ENCODE measurements at places on chromosomes 4 and X.

DNA sequence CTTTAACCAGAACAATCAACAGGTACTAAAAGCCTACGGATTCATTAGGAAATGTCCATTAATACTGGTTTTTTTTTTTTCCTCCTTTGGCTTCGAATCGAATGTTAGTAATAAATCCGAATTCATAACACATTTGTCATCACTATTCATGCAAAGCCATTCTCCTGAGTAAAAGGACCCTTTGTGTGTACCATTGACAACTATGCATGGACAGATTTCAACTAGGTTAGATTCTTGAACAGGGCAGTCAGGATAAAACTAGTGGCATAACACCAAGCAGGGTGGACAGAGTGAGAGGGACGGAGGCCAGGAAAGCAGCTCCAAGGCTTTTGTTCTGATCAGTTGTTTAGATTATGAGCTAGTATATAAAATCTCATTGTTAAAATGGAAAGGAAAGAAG lies 1722.0 kb upstream of the TENM3 start:
- DNase-seq: no peak

DNA sequence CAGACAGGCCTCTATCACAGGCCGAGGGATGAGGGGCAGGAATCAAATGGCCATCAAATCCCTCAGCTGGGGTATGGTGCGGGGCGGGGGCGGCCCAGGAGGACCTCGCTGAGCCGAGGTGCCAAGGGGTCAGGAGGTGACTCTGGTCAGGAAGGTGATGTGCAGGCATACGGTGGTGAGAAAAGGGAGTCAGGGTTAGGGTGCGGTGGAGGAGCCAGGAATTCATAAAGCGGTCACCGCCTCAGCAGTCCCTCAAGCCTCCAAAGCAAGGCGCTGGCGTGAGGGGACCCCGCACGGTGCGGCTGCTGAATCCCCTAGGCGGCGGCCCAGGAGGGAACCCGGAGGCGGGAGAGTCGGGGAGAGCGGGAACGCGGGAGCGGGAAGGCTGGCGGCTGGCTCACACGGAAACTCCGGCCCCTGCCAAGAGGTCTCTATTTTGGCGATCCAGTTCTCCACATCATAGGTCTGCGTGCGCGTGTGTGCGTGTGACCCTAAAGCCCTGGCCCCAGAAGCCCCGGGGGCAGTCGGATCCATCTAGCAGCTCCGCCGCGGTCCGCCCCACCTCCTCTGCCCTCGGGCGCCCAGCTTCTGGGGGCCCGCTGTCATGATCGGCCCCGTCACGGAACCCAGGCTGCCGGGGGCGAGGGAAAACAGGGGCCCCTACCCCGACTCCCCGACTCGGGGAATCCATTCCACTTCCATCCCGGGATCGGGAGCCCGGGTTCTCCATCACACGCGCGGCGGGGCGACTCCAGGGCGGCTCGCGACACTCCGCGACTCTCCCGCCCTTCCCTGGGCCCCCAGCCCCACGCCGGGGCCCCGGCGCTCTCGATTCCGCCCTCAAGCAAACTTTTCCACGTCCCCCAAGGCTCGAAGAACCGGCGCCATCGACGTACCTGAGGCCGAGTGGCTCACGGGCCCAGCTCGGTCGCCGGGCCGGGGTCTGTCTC lies 593 bp downstream of the ELF4 start:
- DNase-seq: no peak

- DNase-seq: no peak
Measured at GRCh38 chr4:104641418-104641817, 146.7 kb upstream of the CXXC4 start.

GRCh38 chr4:166366012-166366411 lies 493.0 kb downstream of the TLL1 start:
- no peak for DNase-seq

GRCh38 chr4:38610966-38611431 lies 53.0 kb upstream of the KLF3 start:
- peak; percentile 61 for DNase-seq

DNA sequence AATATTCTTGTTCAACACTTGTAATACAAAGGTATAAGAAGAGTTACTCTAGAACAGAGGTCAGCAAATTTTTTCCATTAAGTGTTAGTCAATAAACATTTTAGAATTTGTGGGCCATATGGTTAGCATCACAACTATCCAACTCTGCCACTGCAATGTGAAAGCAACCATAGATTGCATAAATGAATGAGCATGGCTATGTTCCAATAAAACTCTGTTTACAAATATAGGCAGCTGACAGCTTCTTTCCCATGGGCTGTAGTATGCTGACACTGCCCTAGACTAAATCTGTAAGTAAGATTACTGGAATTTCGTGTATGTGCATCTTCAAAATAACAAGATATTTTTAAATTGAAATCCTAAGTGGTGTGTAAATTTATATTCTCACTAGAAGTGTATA lies 73.7 kb downstream of the GABRA2 start:
- DNase-seq: no peak

- DNase-seq: no peak
Measured at GRCh38 chr4:109675181-109675580, 28.1 kb downstream of the CASP6 start.

GRCh38 chrX:119816300-119816699 lies 24.9 kb upstream of the RPL39 start:
- no peak for DNase-seq

DNA sequence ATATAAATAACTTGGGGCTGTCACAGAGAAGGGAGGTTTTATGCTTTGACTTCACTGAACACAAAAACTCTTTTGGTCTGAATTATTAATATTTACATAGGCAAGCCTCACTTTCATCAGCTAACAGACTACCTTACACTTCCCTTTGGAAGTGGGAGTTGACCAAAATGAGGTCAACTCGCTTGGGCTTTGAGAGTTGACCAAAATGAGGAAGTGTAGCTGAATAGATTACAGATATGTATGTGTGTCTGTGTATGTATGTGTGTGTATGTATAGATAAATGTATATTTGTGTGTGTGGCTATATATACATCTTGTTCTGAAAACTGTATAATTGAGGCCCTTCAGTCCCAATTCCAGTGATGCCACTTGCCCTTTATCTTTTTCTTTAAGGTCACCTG lies 113.3 kb upstream of the IL13RA1 start:
- no peak for DNase-seq

GRCh38 chr4:93814722-93815121 lies 13.8 kb upstream of the ATOH1 start:
- peak; percentile 27 for DNase-seq

GRCh38 chr4:3387943-3388361 lies 53.8 kb upstream of the HGFAC start:
- peak; percentile 67 for DNase-seq

GRCh38 chr4:27005905-27006590 lies 145.4 kb downstream of the STIM2 start:
- no peak for DNase-seq

DNA sequence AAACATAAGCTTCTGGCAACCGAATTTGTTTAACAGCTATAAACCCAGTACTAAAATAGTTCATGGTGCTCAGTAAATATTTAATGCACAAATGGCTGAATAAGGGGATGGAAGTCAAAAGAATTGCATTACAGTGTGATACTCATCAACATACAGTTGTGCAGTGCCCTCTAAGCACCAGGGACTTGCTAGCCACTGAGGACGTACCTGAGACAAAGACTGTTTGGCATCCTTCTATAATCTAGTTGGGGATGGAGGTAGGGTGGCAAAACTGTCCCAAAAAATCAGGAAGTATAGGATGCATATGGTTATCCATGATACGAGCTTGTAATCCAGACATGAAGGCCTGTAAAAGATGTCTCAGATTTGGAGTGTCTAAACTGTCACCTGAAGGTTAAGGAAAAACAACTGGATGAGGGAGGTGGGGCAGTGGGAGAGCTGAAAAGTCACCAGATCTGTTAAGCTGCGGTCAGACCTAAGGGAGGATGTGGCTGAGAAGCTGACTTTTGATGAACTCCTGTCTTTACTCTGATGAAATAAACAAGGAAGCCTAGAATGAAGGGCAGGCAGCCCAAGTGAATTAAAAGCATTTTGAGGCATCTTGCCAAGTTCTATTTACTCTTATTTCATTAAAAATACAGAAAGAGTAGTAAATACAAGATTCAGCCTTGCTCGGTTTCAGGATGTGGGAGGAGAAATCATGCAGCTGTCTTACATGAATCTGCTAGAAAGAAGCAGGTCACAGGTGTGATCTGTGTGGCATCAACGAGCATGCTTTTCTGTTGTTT lies 12.0 kb upstream of the CD38 start:
- no peak for DNase-seq

GRCh38 chrX:108361316-108361715 lies 76.9 kb downstream of the COL4A6 start:
- no peak for DNase-seq

- DNase-seq: peak; percentile 62
Measured at GRCh38 chr4:169993531-169993930, 32.7 kb downstream of the MFAP3L start.

DNA sequence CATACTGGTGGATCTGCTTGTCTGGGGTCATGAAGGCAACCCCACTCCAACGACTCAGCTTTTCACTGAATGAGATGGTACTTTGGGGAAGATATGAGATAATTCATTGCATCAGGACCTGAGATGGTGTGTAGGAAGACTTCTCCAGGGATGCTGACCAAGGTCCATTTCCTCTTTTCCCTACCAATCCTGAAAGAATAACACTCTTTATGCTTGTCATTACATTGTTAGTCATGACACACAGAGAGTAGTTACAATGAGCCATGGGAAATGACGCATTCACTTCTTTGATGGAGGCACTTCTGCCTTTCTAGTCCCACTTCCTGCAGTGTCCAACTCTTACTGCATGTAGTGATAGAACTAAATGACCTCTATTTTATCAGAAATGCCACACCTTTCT lies 58.6 kb downstream of the AREG start:
- no peak for DNase-seq

DNA sequence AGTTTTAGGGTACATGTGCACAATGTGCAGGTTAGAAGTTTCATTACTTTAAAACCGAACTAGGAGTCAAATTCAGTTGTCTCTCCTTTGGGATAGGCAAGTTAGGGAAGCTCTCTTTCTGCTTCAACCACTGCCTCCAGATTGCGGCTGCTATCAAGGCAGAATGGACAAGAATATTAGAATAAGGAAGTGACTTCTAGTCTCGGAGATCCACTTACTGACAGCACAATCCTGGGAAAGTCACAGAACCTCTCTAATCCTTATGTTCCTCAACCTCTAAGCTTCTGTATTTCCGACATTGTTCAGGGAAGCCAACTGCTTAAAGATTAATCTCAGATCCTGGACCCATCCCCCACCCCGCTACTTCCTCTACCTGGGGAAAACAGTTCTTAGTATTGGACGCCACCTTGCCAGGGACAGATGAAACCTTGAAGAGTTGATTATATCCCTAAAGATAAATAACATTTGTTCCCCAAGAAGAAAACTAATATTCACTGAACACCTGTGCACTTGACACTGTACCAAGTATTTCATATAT lies 2.1 kb downstream of the NUP62CL start:
- no peak for DNase-seq

DNA sequence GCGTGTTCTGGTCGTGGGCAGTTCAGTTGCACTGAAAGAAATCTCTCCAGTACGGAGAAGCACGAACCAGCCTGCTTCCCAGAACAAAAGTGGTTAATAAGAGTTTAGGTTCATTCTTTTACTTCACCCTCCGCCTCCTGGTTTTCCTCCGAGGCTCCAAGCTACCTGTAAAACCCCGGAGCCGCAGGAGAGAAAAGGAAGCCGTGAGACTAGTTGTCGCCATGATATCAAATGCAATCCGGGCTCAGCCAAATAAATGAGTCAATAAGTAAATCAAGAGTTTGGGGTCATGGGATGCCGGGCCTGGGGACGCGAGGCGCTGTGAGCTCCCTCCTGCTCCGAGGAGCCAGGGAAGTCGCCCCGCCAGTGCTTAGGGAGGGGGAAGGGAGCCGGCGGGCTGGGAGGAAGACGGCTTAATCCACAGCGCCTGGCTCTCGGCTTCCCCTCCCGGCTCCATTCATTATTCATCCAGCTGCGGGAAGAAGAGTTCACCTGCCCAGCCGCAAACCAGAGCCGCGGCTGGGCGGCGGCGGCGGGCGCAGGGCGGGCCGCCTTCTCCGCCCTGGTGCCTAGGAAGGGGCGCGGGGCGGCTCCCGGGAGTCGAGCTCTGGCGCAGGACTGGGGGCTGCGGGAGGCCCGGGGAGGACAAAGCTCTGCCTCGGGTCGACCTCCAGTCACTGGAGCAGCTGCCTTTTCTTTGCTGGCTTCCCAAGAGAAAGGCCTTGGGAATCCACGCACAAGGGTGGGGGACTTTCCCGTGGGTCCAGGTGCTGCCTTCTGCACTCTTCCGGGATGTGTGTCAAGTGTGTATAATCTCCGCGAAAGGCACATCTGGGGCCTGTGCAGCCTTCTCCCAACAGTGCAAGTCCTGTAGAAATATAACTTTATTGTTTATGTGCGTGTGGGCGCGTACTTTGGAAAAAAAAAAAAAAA lies 1.7 kb downstream of the FRAS1 start:
- peak; percentile 46 for DNase-seq

DNA sequence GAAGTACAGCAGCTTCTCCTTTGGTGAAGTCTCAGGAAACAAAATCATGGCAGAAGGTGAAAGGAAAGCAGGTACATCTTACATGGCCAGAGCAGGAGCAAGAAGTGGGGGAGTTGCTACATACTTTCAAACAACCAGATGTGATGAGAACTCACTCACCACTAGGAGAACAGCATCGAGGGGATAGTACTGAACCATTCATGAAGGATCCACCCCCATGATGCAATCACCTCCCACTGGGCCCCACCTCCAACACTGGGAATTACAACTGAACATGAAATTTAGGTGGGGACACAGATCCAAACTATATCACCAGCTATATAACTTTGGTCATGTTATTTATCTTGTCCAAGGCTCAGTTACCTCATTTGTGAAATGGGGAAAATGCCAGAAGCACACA lies 159.4 kb downstream of the OPHN1 start:
- DNase-seq: no peak

GRCh38 chr4:185681604-185682003 lies 130.4 kb downstream of the SORBS2 start:
- DNase-seq: no peak

DNA sequence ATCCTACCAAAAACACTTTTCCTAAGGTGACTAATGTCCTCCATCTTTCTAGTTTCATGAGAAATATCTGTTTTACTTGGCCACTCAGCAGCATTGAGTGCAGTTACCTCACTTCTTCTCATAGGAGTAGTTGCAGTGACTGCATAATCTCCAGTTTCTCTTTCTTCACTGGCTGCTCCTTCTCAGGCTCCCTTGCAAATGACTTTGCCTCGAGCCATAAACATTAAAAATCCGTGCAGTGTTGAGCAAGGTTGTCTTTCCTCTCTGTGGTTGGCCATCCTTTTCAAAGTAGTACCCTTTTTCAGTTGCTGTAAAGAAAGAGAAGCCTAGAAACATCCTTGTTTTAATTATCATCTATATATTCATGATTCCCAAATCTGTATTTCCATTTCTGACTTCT lies 10.2 kb upstream of the PRKG2 start:
- DNase-seq: no peak

- no peak for DNase-seq
Measured at GRCh38 chr4:1010395-1011021, 918 bp upstream of the FGFRL1 start.

GRCh38 chr4:52234561-52235440 lies 183.7 kb downstream of the SPATA18 start:
- no peak for DNase-seq

DNA sequence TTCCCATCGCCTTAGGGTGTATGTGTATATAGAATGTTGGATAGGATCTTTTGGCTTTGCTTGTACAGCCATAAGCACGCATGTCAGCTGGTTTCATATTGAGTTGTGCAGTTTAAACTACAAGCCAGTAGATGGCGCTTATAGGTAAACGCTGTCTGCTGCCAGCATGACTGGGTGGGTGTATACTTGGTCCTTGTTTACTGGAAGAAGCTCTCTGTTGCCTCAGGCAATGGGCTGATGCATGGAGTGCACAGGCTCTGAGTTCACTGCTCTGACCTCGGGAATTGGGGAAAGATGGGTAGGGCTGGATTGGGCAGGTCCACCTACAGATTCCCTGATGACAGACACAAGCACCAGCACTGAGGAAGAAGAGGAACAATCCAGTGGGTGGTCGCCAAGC lies 831.5 kb downstream of the STIM2 start:
- DNase-seq: no peak

All from head of caudate nucleus (tissue), 42 donors.